ENCODE measurements at places on chromosomes 1 and 21. TPM values are rescaled to one million over a fixed set of nuclear protein-coding genes. Genes with fewer than 3 reads are reported as not detected.

GRCh38 chr21:35963920-35964451 is 96.3 kb downstream of the SETD4 start:
- no peak for DNase-seq

DNA sequence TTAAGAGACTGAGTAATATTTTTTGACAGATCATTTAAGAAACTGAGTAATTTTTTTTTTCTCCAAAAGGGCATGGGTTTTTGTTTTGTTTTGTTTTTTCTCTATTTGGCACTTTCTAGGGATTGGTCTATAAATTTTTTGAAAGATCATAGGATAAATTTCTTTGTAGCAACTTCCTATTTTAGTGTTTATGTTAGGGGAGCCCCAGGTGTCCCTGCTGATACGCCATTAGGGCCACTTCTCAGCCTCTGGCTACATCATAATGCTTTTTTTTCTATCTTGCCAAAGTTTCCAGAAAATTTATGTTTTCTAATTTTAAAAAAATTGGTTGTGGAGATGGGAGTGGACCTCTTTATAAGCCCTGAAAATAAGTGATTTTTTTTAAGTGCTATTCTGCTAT is 2.6 kb downstream of the GABPA start:
- DNase-seq, result no peak

DNA sequence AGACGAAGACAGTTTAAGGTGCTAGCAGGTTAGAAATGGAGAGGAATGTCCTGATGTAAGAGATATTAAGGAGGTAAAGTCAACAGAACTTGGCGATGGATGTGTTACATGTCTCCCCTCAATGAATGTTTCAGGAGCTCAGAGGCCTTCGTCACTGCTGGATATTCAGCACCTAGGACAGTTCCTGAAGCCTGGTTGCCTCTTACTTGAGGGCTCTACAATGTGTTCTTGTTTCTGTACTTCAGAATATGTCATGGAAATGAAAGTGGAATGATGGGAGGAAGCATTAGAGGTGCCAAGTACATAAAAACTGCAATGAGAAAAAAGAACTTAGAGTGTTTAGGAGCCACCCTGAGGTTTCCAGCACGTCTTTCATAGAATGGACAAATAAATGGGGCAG is 17.7 kb downstream of the TNR start:
- no peak for DNase-seq

- no peak for DNase-seq
Observed at GRCh38 chr1:230140221-230141020, 73.4 kb downstream of the GALNT2 start.

DNA sequence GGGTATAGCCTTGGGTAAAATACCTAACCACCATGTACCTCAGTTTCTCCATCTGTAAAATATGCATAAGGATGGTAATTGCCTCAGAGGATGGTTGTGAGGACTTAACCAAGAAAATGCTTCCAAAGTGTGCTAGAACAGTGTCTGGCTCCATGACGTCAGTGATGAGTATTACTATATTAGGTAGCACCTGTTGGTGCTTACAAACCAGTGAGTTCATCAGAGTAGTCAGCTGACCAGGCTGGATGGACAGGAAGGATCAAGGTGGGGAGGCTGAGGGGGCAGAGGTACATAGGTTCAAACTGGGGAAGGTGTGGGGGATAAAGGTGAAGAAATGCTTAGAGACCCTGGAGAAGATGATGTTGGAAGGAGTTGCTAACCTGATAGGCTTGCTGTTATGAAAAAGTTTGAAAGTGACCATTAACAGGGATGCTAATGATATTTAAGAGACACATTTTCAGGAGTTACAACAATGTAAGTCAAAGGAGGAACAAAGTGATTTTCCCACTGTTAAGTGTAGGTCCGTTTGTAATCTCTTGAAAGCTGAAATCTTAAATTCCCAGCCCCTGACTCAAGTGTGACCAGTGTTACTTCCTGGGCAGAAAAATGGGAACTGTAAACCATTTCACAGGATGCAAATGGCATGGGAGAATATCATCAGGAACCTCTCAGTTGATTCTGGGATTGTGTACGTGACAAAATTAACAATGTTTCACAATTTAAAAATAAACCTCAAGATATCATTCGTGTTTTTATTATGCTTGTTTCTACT is 4.4 kb downstream of the NTPCR start:
- no peak for DNase-seq

- no peak for DNase-seq
Observed at GRCh38 chr1:97787231-97787630, 133.6 kb downstream of the DPYD start.

GRCh38 chr1:23646091-23646490 is 45.5 kb upstream of the RPL11 start:
- no peak for DNase-seq

DNA sequence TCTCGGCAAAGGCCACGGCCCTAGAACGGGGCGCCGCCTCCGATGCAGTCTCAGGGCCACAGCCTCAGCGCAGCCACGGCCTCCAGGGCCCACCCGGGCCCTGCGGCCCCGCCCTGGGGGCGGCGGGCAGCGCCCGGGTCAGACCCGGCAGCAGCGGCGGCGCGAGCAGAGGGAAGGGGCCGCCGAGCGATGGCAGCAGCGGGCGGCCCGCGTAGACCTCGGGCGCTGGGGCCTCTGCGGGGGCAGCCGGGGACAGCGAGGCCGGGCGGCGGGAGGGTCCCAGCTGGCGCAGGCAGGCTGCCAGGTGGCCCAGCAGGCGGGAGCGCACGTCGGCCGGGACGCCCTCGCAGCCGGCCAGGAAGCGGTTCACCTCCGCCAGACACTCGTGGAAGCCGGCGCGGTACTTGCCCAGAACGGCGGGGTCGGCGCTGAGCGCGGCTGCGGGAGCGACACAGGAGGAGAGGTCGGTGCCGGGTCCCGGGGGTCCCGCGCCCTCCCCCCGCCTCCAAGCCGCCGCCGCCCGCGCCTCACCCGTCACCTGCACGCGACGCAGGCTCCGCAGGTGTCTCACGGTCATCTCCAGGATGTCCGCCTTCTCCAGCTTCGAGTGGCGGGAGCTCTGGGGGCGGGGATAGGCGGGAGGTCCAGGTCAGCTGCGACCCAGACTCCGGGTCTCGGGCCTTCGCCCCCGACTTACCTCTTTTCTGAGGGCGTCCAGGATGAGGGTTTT is 737 bp downstream of the HES4 start:
- DNase-seq, result peak; percentile 37

- no peak for DNase-seq
Observed at GRCh38 chr1:61271412-61271789, 189.0 kb downstream of the NFIA start.

- no peak for DNase-seq
Observed at GRCh38 chr1:167564612-167565270, 11.2 kb upstream of the CREG1 start.

DNA sequence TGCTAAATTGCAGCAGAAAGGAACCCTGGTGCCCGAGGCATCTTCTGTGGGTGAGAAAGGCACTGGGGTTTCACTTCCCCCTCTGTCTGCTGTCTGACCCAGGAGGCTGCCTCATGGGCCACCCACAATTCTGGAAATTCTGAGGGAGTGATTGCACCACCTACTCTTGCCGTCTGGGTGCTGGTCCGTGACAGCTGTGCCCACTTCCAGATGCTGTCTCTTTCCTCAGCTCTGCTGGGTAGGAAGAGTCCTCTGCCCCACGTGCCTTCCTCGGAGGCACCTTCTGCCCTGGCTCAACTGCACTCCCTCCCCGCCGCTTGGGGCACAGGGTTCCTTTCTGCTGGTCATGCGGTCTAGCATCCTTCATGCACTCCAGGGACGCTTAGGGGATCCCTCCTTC is 96.3 kb downstream of the ARHGEF10L start:
- no peak for DNase-seq

DNA sequence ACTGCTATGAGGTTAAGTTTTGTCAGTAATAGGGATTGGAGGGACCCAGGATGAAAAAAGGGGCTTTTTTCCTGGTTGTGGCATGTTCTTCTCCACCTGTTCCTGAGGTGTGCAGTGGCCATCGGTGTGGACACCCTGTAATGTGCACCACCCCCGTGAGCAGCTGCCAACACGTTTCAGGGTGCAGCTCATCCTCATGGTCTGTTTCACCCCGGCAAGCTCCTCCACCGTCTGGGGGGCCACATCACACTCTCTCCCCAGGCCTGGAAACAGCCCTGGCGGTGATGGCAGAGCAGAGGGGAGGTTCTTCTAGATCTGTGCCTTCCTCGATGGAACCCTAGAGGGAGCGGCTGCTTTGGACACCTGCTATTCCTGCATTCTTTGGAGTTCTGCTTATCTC is 435.4 kb downstream of the MATN1 start:
- DNase-seq, result no peak

- no peak for DNase-seq
Observed at GRCh38 chr1:86852289-86852688, 61.6 kb downstream of the SELENOF start.

DNA sequence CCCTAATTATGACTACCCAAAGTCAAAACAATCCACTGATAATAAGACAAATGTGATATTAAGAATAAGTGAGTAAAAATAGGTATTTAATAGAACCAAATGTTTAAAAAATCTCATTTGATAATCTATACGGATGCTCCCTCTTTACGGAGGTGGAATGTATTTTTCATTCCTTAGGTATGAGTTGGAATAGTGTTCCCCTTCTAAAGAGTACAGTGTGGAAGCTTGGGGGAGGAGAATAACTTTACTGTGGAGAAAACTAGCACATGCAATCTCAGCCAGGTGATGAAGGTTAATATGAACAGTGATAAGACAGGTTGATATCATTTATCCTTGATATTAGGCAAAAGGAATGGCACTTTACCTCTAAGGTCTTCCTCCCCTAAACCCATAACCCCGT is 74.6 kb downstream of the GPR88 start:
- DNase-seq, result no peak

The KDM5B gene
- 4.4 TPM for polyA plus RNA-seq

The CD247 gene
- polyA plus RNA-seq, result 1,466 TPM

The CYP4A22 gene
- polyA plus RNA-seq, result not detected

The SLAMF6 gene
- polyA plus RNA-seq, result 210 TPM

The KCNJ10 gene
- polyA plus RNA-seq, result not detected

The PAPPA2 gene
- not detected for polyA plus RNA-seq
